ENCODE measurements at places on chromosomes 2 and 18.

DNA sequence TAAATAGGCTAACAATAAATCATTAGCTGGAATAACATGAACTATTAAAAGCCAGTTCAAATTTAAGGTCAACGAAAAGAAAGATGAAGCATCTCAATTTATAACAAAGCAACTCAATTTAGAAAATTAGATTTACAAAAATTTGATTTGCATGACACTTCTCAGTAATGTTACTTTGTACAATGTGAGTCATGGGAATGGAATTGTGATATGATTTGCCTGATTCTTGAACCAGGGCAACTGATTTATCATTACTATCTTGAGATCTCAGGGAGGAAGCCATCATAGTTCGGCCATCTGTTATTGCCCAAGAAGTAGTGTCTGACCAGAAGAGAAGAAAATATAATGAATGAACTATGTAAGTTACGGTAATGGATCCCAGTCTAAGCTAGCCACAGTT, 193.1 kb downstream of the RIT2 start:
- DNase-seq: no peak

DNA sequence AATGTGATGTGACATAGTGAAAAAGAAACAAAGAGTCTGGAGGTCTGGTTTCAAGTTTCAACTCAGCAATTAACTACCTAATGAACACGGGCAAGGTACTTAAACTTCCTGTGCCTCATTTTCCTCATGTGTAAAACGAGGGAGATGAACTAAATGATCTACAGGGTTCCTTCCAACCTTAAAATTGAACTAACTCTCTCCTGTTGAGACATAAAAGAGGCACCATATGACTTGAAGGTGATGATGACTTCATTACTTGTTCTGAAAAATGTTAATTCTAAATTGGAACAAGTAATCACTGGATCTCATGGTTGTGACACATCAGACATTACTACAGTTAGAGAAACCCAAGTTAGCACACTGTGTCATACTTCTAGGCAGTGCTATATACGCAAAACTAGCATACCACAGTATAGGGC, 8.9 kb upstream of the REL start:
- no peak for DNase-seq

- DNase-seq: no peak
These were observed 525.4 kb downstream of the PIK3C3 start for GRCh38 chr18:42480441-42480840.

DNA sequence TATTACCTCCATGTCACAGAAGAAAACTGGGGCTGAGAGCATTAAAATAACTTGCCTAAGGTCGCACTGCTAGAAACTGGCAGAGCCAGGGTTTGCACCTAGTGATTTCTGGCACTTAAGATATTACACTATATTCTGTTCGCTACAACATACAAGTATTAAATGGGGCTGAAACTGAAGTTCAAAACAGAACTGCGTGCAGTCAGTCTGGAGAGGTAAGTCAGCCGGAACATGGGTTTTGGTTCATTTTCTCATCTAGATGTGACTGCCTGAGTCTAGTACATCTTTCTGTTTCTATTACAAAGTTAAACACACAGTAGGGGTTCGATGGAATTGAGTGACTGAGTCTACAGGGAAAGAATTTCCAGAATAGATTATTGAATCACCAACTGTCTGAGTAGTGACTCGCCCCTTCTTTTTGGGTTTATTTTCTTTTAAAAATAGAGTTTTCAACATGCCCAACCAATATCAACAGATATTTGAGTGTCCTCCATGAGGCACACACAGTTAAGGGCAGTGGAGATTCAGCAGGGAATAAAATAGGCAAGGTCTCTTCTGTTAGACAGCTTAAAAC, 150.8 kb downstream of the RNF152 start:
- no peak for DNase-seq

DNA sequence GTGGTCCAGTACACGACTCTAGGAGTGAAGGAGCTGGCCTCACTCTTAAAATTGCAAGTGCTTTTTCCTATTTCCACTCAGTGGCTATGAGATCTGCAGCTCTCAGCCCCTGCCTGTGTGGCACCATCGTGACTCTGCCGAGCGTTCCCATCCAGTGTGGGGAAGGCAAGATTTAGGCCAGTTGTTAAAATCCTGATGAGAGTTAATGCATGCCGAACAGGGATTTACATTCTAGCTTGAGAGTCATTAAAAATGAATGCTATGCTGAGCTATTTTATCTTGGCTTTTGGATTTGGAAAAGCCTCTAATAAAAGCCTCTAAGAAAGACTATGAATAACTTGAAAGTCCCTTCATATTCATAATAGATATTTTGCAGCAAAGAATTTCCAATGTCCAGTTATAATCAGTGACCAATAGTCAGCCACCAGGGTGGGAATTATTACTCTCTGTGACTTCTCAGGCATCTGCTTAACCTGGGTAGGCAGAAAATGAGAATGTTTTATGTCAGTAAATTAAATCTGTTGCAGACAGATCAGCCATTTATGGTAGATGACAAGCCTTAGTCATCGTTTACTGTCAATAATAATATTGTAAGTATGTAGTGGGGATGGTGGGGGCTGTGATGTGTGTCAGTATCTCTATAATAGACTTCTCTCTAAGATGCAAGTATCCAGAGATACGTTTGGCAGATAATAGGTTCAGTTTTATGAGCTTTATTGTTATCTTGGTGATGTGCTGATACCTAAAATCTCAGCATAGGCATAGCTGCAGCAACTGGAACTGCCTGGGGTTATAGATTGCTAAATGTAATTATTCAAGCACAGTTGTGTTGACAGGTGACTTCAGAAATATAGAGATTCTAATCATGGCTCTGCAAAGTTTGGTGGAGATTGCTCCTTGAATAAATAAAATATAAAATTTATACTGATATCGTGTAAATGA, 207.8 kb downstream of the SOCS6 start:
- DNase-seq: no peak

DNA sequence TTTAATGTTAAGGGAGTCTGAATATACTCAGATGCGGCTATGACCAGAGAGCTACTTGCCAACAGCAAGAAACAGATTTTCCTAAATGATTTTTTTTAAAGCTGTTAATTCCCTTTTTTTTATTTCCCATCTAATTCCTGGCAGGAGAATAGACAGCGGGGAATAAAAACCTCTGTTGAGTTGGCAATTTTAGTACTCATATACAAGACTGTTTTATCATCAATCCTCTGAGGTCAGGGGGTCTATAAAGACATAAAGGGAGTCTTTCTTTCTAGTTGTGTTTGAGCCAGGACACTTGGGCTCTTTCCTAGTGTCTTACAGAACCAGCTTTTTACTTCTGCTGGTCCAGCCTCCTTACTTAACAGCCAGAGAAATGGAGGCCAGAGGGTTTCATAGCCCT, 29.4 kb downstream of the MAIP1 start:
- no peak for DNase-seq

GRCh38 chr2:191240871-191241270, 4.3 kb upstream of the MYO1B start:
- no peak for DNase-seq

GRCh38 chr2:135255208-135255607, 203.1 kb downstream of the RAB3GAP1 start:
- DNase-seq: no peak

DNA sequence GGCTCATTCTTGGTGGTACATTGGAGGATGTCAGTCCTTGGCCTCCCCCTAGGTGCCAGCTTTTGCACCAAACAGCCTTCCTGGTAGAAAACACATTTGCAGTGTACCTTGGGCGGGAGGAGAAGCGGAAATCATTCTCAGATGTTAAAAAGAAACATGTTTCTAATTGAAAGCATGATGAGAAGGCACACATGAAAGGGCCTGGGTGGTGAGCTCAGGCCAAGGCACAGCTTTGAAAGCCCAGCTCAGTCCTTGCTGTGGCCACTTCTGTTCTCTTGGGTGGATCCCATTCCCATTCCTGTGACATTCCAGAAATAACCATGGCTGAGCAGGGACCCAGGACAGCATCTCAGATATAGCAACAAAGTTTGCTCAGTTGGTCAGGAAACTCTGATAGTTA, 71.5 kb downstream of the LTBP1 start:
- DNase-seq: no peak

- DNase-seq: no peak
These were observed 632.5 kb downstream of the BCL11A start for GRCh38 chr2:59920961-59921360.

DNA sequence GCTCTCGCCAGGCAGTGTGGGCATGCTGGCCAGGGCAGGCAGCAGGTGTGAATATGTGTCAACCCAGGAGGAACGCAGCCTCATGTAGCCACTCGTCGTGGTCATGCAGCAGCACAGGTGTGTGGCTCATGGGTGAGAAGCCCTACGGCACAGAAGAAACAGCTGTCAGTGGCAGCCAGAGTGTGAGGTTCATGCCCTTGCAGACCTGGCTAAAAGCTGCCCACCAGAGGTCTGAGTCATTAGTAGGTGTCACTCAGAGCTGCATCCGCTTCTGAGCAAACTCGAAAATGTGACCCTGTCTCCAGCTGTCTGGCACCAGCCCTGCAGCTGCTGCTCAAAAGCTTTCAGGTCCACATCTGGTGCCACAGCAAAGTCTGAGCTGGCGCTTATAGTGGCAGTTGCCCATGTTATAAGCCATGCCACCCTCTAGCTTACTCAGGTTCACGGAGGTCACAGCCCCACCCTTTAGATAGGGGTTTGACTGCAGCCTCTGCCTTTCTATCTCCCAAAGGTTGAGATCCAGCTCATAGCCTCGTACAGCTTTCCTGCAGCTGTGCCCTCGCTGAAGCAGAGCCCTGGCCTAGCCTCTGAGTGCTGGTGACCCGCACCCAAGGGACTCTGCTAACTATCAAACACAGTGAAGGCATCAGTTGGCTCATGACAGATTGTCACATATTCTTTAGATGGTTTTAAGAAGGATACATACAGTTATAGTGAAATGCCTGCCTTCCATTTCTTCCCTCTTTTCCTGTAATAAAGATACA, 195.0 kb downstream of the CCDC102B start:
- DNase-seq: no peak

DNA sequence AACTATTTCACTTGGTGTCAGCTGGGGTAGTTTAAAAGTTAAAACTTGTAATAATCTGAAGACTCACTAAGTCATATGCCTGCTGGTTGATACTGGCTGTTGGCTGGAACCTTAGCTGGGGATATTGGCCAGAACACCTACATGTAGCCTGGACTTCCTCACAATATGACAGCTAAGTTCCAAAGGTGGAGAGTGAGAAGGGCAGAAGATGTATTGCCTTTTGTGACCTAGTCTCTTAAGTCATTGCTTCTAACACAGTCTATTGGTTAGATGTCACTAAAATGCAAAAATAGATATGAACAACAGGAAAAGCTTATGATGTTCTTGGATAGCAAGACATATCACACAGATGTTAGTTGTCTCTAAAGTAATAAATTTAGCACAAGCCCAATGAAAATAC, 113.2 kb upstream of the CHAC2 start:
- no peak for DNase-seq

DNA sequence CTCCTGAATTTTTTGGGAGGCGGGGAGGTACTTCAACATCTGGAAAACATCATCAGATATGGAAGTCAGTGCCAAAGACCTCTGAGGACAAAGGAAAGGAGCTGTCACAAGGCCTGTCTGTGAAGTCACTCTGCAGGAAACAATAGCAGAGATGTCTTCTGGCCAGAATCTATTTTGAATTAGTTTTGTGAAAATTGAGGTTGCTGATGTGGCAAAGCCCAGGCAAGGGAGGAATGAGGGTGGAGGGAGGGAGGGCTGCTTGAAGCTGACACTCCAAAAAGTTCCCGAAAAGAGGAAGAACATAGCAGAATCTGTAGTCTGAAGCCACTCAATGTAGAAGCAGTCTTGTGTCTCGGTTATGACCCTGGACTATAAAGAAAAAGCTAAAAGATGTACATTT, 151.1 kb upstream of the LHCGR start:
- DNase-seq: no peak

- DNase-seq: peak; percentile 54
These were observed 917.6 kb upstream of the ACVR2A start for GRCh38 chr2:146927080-146927711.

DNA sequence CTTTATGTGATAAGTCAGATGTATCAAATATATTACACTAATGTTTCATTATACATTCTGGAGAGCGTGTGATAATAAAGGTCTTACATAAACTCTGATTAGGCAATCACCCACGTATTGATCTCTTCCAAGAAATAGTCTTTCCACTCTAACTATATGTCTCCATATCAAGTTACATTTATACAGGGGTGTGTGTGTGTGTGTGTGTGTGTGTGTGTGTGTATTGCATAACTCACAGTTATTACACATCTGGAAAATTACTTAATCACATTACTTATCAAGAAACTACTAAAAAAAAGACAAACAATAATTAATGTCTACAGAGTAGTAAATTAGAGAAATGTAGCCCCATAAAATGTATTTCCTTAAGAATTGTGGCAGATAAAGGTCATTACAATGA, 339.8 kb downstream of the CDH19 start:
- no peak for DNase-seq

GRCh38 chr2:107585851-107586250, 240.8 kb upstream of the RGPD4 start:
- DNase-seq: peak; percentile 84

- DNase-seq: no peak
These were observed 78.7 kb downstream of the LPIN1 start for GRCh38 chr2:11824901-11825828.

GRCh38 chr2:83874712-83875430, 584.2 kb downstream of the SUCLG1 start:
- DNase-seq: no peak

DNA sequence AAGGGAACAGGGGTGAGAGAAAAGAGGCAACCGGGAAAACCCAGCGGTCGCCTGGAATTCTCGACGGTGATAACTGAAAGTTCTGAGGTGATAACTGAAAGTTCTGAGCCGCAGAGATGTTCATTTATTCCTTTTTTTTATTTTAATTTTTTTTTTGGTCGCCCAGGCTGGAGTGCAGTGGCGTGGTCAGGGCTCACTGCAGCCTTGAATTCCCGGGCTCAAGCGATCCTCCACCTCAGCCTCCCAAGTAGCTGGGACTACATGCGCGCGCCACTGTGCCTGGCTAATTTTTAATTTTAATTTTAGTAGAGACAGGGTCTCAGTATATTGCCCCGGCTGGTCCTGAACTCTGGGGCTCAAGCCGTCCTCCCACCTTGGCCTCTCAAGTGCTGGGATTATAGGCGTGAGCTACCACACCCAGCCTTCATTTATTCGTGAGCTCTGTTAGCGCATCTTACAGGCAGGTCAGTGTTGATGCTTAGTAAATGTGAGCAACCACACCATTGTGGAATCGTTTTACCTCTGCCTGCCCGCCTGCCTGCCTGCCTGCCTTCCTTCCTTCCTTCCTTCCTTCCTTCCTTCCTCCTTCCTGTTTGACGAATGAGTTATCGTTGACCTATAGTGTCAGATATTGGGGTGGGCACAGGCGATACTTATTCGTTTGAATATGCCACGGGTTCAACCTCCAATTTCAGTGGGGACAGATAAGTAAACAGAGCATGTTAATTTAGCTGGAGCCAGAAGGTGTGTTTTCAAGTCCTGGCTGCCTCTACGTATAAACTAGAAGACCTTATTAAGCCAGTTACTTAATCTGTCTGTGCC, 557 bp upstream of the E2F6 start:
- no peak for DNase-seq

GRCh38 chr2:110948027-110948674, 172.6 kb upstream of the BCL2L11 start:
- no peak for DNase-seq

Data from ELR (cell line).